ENCODE measurements at places on chromosomes 3 and 15. TPM values are rescaled to one million over a fixed set of nuclear protein-coding genes. Genes with fewer than 3 reads are reported as not detected.
A peak's percentile ranks its signal among the peaks of the same experiment; 100 is the strongest.

Gene RPSA
- total RNA-seq, result 778 TPM

Gene GOLGA8T
- total RNA-seq, result not detected

Gene RTP4
- total RNA-seq, result 10.9 TPM

Gene SLC12A1
- not detected for total RNA-seq

Gene GUCA1C
- not detected for total RNA-seq

Gene C15orf39
- 36.3 TPM for total RNA-seq

DNA sequence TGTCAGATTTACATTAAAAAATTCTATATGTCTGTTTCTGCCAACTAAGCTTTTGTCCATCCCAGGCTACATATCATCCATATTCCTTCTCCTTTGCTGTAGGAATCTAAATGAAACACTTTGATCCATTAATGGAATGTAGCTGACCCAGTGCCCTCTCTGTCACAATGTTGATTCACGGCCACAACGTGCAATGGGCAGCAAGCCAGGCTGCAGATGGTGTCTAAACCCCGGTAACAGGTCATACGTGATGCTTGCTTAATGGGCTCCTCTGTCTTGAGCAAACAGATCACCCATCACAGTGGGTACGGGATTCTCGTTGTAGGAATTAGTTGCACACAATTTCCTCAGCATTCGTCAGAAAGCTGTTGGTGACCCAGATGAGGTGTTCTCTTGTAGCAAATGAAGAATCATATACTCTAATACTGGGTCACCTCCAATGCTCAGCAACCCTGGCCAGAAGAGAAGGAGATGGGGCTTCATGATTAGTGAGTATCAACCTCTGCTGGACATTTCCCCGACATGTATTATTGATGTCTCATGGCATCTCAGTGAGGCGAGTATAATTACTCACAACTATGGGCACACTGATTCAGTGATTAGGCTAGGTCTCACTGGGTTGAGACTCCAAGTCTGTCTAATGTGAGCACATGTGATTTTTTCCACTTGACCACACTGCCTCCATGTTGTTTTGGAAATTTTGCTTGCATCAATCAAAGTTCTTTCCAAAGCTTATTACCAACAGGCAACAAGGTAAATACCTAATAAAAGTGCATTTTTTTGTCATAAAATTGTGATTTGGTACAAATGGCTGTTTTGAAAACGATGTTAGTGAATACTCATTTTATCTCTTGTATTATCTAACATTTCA is 12.9 kb upstream of the DCBLD2 start:
- no peaks in the 10 kb centered on the region for H3K4me1 ChIP-seq
- no peak overlapping the region for H3K4me3 ChIP-seq
- no peak overlapping the region for H3K27ac ChIP-seq
- H3K27me3 ChIP-seq, result no peaks in the 10 kb centered on the region
- DNase-seq, result no peak

DNA sequence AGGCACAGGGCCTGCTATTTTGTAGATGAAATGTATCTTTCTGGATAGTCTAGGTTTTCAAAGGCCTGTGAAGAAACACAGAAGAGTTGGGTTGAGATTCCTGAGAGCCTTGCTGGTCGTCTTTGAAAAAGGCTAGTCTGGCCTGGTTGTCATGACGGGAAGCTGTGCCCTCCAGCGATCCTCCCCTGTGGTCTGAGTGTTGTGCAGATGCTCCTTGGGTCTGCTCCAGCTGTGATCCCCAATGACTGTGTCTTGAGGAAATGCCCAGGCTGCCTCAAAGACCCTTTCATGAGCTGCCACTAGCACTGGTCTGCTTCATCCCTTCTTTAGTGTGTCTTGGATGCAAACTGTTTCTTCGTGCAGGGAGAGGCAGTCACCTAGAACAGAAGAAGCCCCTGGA is 111.0 kb upstream of the SYNPR start:
- no peak overlapping the region for H3K27ac ChIP-seq
- no peaks in the 10 kb centered on the region for H3K4me1 ChIP-seq
- no peak for DNase-seq
- H3K36me3 ChIP-seq, result no peaks in the 10 kb centered on the region
- no peak overlapping the region for H3K4me3 ChIP-seq

DNA sequence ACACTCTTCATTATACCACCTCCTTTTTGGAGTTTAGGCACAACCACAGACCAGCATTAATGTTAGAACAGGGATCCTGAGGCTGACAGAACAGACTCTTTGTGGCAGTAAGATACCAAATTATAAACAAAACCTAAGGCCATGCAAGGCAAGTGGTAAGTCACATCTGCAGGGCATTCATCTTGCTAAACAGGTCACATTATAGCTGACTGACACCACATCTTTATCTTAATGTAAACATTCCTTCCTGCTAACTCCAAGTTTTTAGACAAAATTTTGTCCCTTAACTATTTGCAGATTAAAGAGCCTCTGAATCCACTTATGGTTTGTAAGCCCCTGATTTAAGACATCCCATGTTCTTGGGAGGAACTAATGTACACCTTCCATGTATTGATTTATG is 500.6 kb downstream of the PYDC2 start:
- no peak overlapping the region for H3K4me3 ChIP-seq
- H3K4me1 ChIP-seq, result no peaks in the 10 kb centered on the region
- no peaks in the 10 kb centered on the region for H3K27me3 ChIP-seq
- no peaks in the 10 kb centered on the region for H3K36me3 ChIP-seq
- H3K27ac ChIP-seq, result no peak overlapping the region

GRCh38 chr3:27615555-27615954 is 106.6 kb downstream of the EOMES start:
- no peaks in the 10 kb centered on the region for H3K36me3 ChIP-seq
- H3K4me1 ChIP-seq, result no peaks in the 10 kb centered on the region
- DNase-seq, result no peak

DNA sequence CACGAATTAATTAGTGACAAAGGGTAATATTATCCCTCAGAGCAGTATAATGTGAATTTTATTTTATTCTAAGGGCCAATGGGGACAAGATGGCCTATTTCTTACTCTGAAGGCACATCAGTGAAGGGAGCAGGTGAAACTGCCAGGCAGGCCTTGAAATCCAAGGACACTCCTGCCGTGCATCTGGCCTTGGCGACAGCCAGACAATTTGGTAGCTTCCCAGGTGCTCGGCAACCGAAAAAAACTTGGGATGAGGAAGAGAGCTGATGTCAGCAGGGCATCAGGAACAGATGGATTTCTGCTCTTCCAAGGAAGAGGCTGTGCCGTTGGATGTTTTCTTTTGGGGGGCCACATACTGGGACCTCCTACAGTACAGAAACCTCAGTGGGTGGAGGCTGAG is 83.2 kb upstream of the ADAMTSL3 start:
- DNase-seq, result no peak
- H3K4me1 ChIP-seq, result no peaks in the 10 kb centered on the region
- H3K36me3 ChIP-seq, result no peaks in the 10 kb centered on the region
- H3K27ac ChIP-seq, result no peak overlapping the region
- H3K27me3 ChIP-seq, result no peaks in the 10 kb centered on the region
- no peak overlapping the region for H3K4me3 ChIP-seq

- no peak for DNase-seq
- no peak overlapping the region for H3K27ac ChIP-seq
- no peaks in the 10 kb centered on the region for H3K4me1 ChIP-seq
- H3K4me3 ChIP-seq, result no peak overlapping the region
- H3K36me3 ChIP-seq, result no peaks in the 10 kb centered on the region
- H3K27me3 ChIP-seq, result peaks cover 17% of the 10 kb centered on the region
These were observed 28.9 kb downstream of the TGM4 start for GRCh38 chr3:44903314-44903713.

- no peak for DNase-seq
- no peaks in the 10 kb centered on the region for H3K36me3 ChIP-seq
- no peak overlapping the region for H3K27ac ChIP-seq
- no peaks in the 10 kb centered on the region for H3K27me3 ChIP-seq
- H3K4me3 ChIP-seq, result no peak overlapping the region
- H3K4me1 ChIP-seq, result no peaks in the 10 kb centered on the region
These were observed 61.4 kb downstream of the ATP10A start for GRCh38 chr15:25801586-25802284.

DNA sequence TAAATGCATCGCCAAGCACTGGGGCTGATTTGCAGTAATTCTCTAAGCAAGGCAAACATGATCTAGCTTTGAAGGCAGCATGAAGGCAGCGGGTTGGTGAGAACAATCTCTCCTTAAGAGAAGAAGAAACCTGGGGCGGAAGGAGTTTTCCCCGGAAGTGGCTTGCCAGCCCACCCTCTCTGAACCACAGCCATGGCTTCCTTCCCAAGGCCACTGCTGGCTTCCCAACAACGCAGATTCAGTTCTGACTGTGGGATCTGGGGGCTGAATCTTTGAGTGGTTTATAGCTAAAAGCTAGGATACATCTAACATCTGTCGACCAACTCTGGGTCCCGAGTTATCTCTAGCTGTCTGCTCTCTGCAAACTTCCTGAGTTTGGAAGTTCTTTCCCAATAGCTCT is 4.3 kb upstream of the CPN2 start:
- H3K36me3 ChIP-seq, result no peaks in the 10 kb centered on the region
- H3K27ac ChIP-seq, result no peak overlapping the region
- no peak for DNase-seq

- H3K27me3 ChIP-seq, result no peaks in the 10 kb centered on the region
- H3K36me3 ChIP-seq, result no peaks in the 10 kb centered on the region
- no peak for DNase-seq
- no peak overlapping the region for H3K4me3 ChIP-seq
These were observed 492.8 kb upstream of the MDFIC2 start for GRCh38 chr3:70805061-70805889.

DNA sequence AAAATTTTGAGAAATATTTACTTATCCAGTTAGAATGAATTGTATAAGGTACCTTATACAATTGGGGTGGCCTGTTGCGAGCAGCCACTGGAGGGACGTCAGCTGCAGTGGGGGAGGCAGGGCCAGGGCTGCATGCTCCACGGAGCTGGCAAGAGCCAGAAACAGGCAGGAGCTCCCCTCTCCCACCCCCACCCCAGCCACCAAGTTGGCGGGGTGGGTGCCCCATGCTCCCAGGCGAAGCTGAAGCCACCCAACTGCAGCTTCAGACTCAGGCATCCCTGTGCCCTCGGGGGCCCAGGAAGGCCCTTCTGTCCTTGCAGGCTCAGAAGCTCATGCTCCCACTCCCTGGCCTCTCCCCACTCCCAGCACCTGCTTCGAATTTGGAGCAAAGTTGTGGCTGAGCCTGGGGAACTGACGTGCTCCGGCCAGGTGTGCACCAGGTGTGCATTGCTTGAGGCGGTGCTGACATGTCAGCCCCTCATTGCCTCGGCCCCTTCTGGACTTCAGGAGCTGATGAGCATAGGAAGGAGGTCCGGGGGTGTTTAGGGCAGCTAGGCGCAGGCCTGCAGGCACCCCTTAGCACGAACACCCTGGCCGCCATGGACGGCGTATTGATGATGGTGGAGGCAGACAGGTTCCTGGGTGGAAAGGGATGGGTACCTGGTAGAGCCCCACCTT is 743.8 kb upstream of the GBE1 start:
- no peaks in the 10 kb centered on the region for H3K36me3 ChIP-seq
- H3K4me3 ChIP-seq, result no peak overlapping the region
- no peaks in the 10 kb centered on the region for H3K4me1 ChIP-seq

- H3K36me3 ChIP-seq, result no peaks in the 10 kb centered on the region
- no peak for DNase-seq
- no peak overlapping the region for H3K4me3 ChIP-seq
These were observed 30.5 kb downstream of the OXSM start for GRCh38 chr3:25820366-25820765.

DNA sequence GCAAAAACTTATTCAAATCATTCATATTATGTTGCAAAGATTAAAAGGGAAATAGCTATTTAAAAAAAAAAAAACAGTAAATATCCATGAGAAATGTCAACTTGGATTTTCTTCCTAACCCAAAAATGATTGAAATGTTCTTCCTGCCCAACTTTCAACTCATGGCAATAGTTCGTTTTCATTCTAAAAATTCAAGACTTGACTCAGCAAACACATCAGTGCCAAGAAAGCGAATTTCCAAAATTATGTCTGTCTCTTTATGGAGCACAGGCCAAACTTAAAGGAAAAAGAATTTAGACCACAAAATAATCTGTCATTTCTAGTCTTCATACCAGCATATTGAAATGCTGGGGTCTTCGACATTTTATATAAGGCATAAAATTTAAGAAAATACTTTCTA is 63.7 kb downstream of the MAGI1 start:
- H3K27me3 ChIP-seq, result no peaks in the 10 kb centered on the region
- no peak for DNase-seq
- no peaks in the 10 kb centered on the region for H3K36me3 ChIP-seq
- H3K27ac ChIP-seq, result no peak overlapping the region
- H3K4me3 ChIP-seq, result no peak overlapping the region

DNA sequence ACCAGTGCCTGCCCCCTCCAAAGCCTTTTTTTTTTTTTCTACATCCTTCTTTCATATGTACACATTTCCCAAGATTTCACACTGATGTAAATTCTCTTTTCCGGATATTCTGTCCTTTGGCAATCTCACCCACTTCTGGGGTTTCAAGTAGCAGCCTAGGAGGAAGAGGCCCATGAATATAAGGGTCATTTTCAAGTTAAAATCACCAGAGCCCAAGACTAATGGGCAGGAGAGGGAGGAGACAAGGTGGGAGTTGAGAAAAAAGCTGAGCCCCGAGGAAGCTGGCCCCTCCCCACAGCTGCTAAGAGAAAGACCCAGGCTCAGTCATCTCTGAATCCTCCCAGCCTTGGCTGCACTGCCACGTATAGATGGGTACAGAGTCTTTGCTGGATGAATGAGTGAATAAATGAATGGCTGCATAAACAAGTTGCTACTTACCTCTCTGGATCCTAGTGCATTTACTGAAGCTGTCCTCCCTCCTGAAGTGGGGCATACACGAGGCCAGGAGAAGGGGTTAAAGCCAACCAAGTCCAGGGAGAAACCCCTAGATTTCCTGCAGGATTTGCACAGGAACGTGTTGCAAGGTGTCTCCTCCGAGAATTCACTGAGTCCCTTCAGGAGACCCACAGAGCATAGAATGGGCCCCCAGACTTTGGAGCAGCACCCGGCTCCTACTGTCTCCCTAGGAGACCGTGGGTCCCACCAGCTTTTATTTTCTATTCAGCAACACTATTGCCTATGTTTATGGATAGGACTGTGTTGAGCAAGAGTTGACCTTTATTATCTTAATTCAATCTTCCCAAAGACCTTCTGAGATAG is 100.8 kb upstream of the LIPC start:
- no peak overlapping the region for H3K4me3 ChIP-seq
- peak overlapping the region; percentile 82 for H3K27ac ChIP-seq
- H3K4me1 ChIP-seq, result peaks cover 35% of the 10 kb centered on the region

- H3K36me3 ChIP-seq, result no peaks in the 10 kb centered on the region
- H3K27ac ChIP-seq, result peak overlapping the region; percentile 19
- H3K27me3 ChIP-seq, result no peaks in the 10 kb centered on the region
- H3K4me3 ChIP-seq, result no peak overlapping the region
- peak; percentile 58 for DNase-seq
- H3K4me1 ChIP-seq, result peaks cover 17% of the 10 kb centered on the region
These were observed 194.7 kb downstream of the LPP start for GRCh38 chr3:188348435-188349244.

GRCh38 chr15:59828263-59828662 is 139.1 kb upstream of the BNIP2 start:
- H3K27ac ChIP-seq, result no peak overlapping the region
- no peak for DNase-seq
- no peaks in the 10 kb centered on the region for H3K27me3 ChIP-seq
- H3K36me3 ChIP-seq, result no peaks in the 10 kb centered on the region
- H3K4me3 ChIP-seq, result no peak overlapping the region
- no peaks in the 10 kb centered on the region for H3K4me1 ChIP-seq

GRCh38 chr3:106268696-106269095 is 399.9 kb upstream of the CBLB start:
- H3K4me1 ChIP-seq, result no peaks in the 10 kb centered on the region
- no peak overlapping the region for H3K4me3 ChIP-seq
- no peaks in the 10 kb centered on the region for H3K36me3 ChIP-seq
- H3K27ac ChIP-seq, result no peak overlapping the region
- DNase-seq, result no peak

Data from lower lobe of right lung (tissue), 2 donors.